ENCODE measurements at places on chromosomes 11 and 22.

GRCh38 chr11:20669820-20670684 is 666 bp downstream of the NELL1 start:
- DNase-seq = no peak

DNA sequence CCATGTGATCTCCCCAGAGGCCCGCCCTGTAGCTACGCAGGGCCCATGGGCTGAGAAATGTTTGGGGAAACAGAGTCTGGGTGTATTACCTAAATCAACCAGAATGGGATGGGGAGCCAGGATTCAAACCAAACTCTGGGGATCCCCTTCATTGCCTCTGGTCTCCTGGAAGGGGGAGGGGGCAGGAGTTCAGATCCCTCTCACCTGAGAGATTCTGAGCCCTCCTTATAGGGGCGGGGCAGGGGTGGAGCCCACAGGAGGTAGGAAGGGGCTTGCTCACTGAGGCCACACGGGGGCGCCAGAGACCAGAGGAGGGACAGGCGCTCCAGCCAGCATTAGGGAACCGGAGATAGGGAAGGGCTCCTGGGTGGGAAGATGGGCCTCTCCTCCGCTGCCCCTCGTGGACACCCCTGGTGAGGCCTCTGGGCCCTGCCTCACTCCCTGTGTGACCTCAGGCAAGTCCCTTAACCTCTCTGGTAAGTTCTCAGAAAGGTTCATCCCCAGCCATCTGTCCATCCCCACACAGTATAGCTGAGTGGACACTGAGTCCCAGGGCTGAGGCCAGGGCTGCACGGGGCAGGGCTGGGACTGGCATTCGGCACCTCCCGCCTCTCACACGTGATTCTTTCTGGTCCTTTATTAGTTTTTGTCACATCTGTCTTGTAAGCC is 2.7 kb upstream of the CDC42BPG start:
- peak; percentile 84 for DNase-seq

DNA sequence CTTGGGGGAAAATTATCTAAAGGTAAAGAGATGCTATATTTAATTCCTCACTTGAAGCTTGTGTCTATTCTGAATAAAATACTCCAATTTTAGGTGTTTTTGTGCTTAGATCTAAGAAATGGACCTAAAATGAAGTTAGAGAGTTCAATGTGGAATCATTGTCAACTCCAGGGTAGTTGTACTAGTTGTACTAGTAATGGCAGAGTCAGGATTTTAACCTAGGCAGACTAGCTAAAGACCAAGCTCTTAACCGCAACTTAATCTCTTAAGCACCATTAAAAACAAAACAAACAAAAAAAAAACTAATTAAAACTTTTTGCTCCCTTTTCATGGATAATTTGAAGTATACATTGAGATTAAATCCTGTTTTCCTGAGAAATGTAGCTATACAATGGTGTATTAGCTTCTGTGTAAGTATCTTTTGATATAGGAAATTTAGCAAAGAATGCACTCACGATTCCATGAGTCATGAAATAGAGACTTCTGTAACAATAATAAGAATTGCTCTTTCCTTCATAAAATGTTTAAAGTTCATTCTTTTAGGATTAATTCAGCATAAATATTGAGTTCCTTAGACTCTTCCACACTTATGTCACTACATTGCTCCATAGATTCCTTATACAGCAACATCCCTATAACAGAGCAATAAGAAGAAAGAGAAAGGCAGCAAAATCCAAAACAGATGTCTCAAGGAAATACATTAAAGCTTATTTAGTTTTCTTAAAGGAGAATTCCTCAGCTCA is 26.5 kb upstream of the SOX6 start:
- DNase-seq = no peak

DNA sequence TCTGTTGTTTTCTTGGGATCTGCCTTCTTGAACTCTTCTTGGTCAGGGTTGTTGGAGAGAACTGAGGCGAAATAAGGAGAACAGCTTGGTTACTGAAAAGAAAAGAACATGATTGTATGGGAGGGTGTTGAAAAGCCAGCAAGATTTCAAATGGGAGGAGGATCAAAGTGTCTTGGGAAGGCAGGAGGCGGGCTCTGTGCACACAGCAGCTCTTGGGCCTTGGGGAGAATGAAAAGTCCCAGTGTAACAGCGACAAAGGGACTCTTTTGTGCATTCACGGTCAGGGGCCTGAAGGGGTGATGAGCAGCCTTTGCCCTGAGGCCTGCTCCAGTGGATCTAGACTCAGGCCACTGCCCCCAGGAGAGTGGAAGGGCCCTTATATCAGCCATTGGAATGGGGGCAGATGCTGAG is 135.4 kb downstream of the ADAMTS15 start:
- no peak for DNase-seq
